ENCODE measurements at places on chromosomes 3 and 15. TPM values are rescaled to one million over a fixed set of nuclear protein-coding genes. Genes with fewer than 3 reads are reported as not detected.

Gene MED12L
- total RNA-seq, result 0.17 TPM

Gene P2RY12
- not detected for total RNA-seq

Gene ANKRD34C
- not detected for total RNA-seq

Gene SLC51B
- not detected for total RNA-seq

Gene FOXB1
- total RNA-seq, result not detected

Gene GOLGA6A
- total RNA-seq, result not detected

Gene IL17RE
- total RNA-seq, result 0.09 TPM

Gene CLDN1
- total RNA-seq, result under 0.01 TPM

Gene IL12A
- 0.33 TPM for total RNA-seq

Gene ARRDC4
- total RNA-seq, result 1.1 TPM

Gene RAB27A
- total RNA-seq, result 7.0 TPM

Gene NANOGP8
- total RNA-seq, result not detected

Gene PHC3
- total RNA-seq, result 18.0 TPM

Gene FOXL2NB
- under 0.01 TPM for total RNA-seq

Gene MYL3
- total RNA-seq, result 0.09 TPM

Gene CADPS
- not detected for total RNA-seq

Gene SEMA5B
- total RNA-seq, result 0.11 TPM

Gene SPTBN5
- 1.0 TPM for total RNA-seq
